ENCODE measurements at places on chromosomes 11 and 22.

GRCh38 chr11:19404787-19405186 is 164.0 kb upstream of the E2F8 start:
- DNase-seq = no peak

DNA sequence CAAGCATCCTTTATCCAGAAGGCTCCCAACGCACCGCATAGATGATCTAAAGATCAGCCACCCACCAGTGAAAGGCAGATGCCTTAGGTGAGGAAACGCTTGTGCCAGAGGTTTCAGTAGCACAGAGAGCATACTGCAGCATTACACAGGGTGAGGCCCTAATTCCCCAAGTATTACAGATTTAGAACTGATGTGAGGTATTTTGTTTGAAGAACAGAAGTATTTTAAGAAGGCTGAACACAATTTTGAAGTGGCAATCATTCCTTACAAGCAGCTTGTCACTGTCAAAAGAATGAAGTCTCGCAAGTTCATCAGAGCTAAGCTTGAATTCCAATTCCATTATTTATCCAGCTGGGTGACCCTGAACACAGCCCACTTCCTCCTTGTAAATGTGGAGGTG is 70.0 kb upstream of the FAT3 start:
- DNase-seq = no peak

- no peak for DNase-seq
Measured at GRCh38 chr11:65806979-65807378, 20.1 kb downstream of the OVOL1 start.

DNA sequence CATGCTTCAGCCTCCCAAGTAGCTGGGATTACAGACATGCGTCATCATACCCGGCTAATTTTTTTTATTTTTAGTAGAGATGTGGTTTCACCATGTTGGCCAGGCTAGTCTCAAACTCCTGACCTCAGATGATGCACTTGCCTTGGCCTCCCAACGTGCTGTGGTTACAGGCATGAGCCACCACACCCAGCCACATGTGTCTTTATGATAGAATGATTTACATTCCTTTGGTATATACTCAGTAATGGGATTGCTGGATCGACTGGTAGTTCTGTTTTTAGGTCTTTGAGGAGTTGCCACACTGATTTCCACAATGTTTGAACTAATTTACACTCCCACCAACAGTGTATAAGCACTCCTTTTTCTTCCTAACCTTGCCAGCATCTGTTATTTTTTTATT is 276.2 kb downstream of the METTL15 start:
- DNase-seq = no peak

- DNase-seq = no peak
Measured at GRCh38 chr11:17165247-17165890, 42.4 kb downstream of the PIK3C2A start.

DNA sequence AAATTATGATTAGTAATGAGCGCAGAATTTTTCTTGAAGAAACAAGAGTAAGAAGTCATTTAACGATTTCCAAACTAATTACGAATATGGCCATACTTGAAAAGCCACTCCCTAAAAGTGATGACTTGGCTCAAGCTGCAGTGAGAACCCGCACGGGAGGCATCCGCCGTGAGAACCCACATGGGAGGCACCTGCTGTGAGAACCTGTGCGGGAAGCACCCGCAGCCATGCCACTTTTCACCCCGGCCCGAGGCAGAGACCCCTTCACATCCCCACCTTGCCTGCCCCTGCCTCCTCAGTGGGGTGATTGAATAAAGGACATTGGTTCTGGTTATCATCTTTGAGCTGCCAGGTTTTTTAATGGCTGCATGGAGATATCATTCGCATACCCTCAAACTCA is 89.7 kb downstream of the BRD1 start:
- DNase-seq = no peak

- DNase-seq = no peak
Measured at GRCh38 chr11:101929294-101929915, 13.1 kb upstream of the ANGPTL5 start.

- DNase-seq = no peak
Measured at GRCh38 chr11:12693094-12693478, 18.9 kb downstream of the TEAD1 start.

- DNase-seq = no peak
Measured at GRCh38 chr22:23534201-23534850, 45.8 kb downstream of the IGLL1 start.

- DNase-seq = no peak
Measured at GRCh38 chr11:72203163-72203562, 11.2 kb downstream of the FOLR1 start.

DNA sequence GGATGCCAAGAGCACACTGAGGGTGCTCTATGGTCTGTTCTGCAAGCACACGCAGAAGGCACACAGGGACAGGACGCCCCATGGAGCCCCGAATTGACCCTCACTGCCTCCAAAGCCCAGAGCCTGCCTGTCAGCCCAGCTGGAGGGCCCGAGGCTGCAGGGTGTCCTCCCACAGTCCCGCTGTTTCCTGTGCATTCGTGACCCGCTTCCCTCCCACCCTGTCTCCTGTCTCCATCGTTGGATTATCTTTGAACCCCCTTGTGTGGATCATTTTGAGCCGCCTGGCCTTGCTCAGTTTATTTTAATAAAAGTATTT is 25.6 kb downstream of the PARVG start:
- no peak for DNase-seq

GRCh38 chr11:15204711-15205110 is 90.0 kb downstream of the INSC start:
- DNase-seq = no peak

GRCh38 chr11:128837627-128838026 is 29.5 kb downstream of the KCNJ1 start:
- DNase-seq = no peak

- DNase-seq = peak; percentile 58
Measured at GRCh38 chr11:62850911-62851806, 11.8 kb upstream of the WDR74 start.

GRCh38 chr11:128696941-128697340 is 3.1 kb downstream of the FLI1 start:
- DNase-seq = no peak

- no peak for DNase-seq
Measured at GRCh38 chr22:27644566-27644965, 157.0 kb downstream of the MN1 start.

GRCh38 chr11:116281173-116282160 is 491.3 kb downstream of the BUD13 start:
- DNase-seq = no peak

DNA sequence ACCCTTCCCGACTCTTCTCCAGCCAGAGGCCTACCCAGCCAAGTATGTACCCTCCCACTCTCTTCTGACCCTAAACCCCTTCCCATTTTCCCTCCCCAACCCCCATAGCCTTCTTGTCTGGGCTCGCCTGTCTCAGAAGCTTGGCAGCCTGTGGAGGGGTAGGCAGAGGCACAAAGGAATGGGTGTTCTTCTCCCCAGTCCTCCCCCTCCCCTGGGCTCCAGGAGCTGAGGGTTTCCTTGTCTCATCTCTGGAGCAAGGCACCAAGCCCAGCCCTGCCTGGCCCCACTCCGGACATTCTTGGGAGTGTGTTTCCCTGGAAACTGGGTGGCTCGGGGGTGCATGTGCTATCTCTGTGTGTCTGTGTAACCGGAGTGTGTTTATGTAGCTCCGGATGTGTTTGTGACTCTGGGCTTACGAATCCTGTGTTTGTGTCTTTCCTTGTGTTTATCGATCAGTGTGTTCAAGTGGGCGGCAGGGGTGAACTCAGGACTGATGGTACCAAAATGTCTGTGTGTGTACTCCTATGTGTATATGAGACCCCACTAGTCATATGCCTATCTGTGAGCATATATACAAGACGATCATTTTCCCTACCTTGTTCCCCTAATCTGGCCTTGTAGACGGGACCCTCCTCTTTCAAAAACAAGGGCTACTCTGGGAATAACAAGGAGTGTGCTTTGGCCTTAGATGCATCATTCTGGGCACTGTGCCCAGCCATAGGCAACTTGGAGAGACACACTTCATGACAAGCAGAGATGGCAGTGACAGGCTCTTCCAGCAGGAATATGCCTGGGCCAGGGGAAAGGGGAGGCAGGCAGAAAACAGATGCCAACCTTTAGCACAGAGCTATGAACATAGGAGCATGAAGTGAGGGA is 10.9 kb downstream of the PHLDB1 start:
- no peak for DNase-seq

GRCh38 chr11:117378976-117379865 is 51.6 kb downstream of the CEP164 start:
- DNase-seq = no peak

DNA sequence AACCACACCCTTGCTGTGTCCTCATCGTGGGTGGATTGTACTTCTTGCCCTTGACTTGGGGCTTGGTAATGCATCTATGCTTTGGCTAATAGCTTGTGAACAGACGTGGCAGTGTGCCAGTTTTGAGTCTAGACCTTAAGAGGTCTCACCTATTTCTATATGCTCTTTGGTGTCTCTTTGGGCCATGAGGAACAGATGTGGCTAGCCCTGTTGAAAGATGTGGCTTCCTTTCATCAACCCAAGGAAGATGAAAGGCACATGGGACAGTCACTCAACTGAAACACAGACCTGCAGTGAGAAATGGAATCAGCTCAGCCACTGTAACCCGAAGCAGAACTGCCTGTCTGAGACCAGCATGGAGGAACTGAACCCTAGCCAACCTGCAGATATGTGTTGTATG is 7.9 kb upstream of the NELL1 start:
- DNase-seq = no peak

GRCh38 chr11:101916422-101916821 is at the start of gene ANGPTL5:
Gene ANGPTL5, minus strand, starts transcription at chr11:101916522. Its CDS starts 8,613 bp downstream, at chr11:101907909.
- no peak for DNase-seq

DNA sequence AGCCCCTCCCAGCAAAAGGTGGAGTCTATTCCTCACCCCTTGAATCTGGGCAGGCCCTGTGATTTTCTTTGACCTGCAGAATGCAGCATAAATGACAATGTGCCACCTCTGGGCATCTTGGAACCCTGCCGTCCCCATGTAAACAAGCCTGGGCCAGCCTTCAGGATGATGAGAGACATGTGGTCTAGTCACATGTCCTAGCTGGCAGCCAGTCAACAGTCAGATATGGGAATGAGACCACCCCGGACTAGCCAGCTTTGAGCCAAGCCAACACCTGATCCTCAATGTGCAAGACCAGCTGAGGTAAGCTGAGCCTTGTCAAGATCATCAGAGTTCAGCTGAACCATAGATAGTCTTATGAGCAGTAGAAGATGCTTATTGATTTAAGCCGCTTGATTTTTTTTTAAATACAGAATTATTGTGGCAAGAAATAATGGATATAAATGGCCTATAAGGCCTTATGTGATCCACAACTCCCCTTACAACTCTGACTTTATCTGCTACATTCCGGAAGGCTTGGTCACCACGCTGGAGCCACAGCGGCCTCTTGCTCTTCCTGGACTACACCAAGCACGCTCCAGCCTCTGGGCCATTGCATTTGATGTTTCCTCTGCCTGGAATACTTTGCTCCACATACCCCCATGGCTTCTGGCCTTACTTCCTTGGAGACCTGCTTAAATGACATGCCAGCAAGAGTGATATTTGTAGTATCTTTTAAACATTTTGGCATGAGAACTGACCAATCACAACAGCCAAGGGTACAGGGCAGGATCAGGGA is 225.9 kb upstream of the SESN3 start:
- DNase-seq = no peak

GRCh38 chr11:450809-451451 is 851 bp downstream of the PTDSS2 start:
- DNase-seq = peak; percentile 74

DNA sequence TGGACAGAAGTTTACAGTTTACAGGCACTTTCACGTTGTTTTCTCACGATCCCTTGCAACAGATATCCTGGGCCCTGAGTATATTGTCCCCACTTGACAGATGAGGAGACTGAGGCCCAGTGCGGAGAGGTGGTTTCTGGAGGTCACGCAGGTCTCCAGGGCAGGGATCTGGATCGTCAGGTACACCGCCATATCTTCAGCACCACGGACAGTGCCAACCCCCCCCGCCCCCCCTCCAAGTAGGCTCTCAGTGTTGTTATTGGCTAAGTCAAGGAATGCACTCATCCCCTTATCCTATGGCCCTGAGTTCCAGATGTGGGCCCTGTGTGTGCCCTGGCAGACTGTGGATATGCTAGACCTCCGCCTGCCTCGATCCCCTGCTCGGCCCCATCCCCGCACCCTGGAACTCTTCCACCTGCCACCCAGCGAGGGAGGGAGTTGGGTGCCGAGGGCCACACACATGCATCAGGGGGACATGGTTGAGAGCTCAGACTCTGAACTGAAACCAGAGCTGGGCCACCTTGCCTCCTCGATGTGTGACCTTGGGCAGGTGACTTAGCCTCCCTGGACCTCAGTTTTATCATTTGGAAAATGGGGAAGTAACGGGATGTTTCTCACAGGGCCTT is 37.5 kb downstream of the MPPED1 start:
- DNase-seq = no peak

- DNase-seq = no peak
Measured at GRCh38 chr11:94754335-94754734, 13.8 kb upstream of the AMOTL1 start.

DNA sequence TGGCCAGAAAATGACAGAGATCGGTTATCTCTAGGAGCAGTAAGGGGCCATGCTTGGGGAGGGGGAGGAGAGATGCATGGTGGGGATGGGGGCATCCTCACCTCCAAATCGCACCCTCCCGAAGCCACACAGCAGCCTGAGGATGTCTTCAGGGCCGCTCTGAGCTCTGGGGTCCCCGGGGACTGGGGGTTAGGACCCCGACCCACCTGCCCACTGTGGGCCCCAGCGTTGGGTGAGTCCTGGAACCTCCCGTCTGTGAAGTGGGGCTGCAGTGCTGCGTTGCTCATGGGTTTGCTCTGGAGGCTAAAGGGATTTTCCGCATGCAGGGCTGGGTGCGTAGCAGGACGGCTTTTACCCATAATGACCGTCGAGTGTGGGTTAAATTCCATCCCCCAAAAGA is 1046.3 kb downstream of the BRD1 start:
- DNase-seq = no peak

GRCh38 chr11:2428322-2428795 is 16.0 kb downstream of the TRPM5 start:
- peak; percentile 13 for DNase-seq

- DNase-seq = no peak
Measured at GRCh38 chr11:113174882-113175281, 139.5 kb upstream of the TTC12 start.

Data from HAP-1 (cell line).